ENCODE measurements at places on chromosomes 2 and 18. TPM values are rescaled to one million over a fixed set of nuclear protein-coding genes. Genes with fewer than 3 reads are reported as not detected.
A peak's percentile ranks its signal among the peaks of the same experiment; 100 is the strongest.

DNA sequence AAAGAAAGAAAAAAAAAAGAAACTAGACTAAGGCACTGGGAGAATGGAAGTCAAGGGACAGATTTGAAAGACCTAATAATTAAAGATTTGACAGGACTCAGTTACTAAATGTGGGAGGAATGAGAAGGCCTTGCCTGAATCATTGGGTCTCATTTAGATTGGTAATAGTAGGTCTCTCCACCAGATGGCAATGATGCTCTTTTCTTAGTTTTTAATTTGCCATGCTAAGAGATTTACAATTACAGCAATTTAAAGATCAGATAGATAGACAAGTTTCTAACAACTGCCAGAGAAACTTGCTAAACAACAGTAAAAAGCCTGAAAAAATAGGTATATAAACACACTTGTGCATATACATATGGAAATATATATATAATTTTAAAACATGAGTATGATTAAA lies 153.0 kb downstream of the TMEM247 start:
- no peaks in the 10 kb centered on the region for H3K36me3 ChIP-seq
- no peak for DNase-seq
- no peaks in the 10 kb centered on the region for H3K27me3 ChIP-seq
- H3K4me3 ChIP-seq, result no peak overlapping the region
- no peaks in the 10 kb centered on the region for H3K4me1 ChIP-seq

Gene ZAP70
- total RNA-seq, result 13.4 TPM

GRCh38 chr2:150485871-150486538 lies 1.5 kb downstream of the RND3 start:
- peak overlapping the region; percentile 80 for H3K4me3 ChIP-seq
- H3K27ac ChIP-seq, result peak overlapping the region; percentile 84
- no peaks in the 10 kb centered on the region for H3K36me3 ChIP-seq
- H3K27me3 ChIP-seq, result peaks cover 39% of the 10 kb centered on the region
- H3K4me1 ChIP-seq, result peaks cover 3% of the 10 kb centered on the region

Gene CCDC74B
- total RNA-seq, result 9.2 TPM

GRCh38 chr2:1584691-1585485 lies 159.4 kb downstream of the PXDN start:
- H3K4me3 ChIP-seq, result no peak overlapping the region
- no peaks in the 10 kb centered on the region for H3K27me3 ChIP-seq
- no peaks in the 10 kb centered on the region for H3K36me3 ChIP-seq

GRCh38 chr2:133986881-133987795 lies 266.7 kb upstream of the MGAT5 start:
- no peak for DNase-seq
- H3K27ac ChIP-seq, result no peak overlapping the region
- H3K27me3 ChIP-seq, result no peaks in the 10 kb centered on the region
- H3K4me1 ChIP-seq, result peaks cover 20% of the 10 kb centered on the region

Gene DSC3
- total RNA-seq, result 0.41 TPM

- DNase-seq, result no peak
- no peaks in the 10 kb centered on the region for H3K4me1 ChIP-seq
- no peak overlapping the region for H3K27ac ChIP-seq
- H3K27me3 ChIP-seq, result no peaks in the 10 kb centered on the region
- no peak overlapping the region for H3K4me3 ChIP-seq
Observed at GRCh38 chr2:23412556-23413155, 27.7 kb downstream of the KLHL29 start.

DNA sequence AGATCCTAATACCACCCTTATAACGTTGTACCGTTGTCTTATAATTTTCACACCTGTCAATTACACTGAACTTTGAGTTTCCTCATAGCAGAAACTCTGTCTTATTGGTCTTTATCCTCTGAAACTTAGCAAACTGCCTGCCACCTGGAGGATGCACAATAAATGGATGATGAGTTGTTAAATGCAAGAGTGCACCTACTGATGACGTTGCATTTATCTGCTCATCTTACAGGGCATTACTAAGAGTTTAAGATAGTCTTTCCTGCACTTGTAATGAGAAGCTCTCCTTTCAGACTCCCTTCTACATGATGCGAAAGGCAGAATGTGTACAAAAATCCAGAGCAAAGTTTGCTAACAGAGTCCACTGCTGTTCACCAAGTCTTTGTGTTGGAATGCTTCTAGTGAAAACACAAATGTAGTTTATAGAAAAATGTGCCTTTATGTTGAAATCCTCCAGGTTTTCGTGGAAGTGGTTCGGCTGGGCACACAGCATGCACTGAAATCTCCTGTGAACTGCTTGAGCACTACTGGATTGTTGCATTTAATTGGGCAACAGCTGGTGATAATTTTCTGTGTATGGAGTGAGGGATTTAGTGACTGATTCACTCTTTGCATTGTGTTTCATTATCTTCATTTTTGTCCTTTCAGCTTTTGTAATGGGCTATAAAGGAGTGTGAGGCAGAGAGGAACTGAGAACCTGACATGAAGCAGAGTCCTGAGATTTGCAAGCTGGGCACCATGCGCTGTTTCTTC lies 665.8 kb upstream of the ID2 start:
- no peaks in the 10 kb centered on the region for H3K4me1 ChIP-seq
- no peak overlapping the region for H3K27ac ChIP-seq
- no peak for DNase-seq
- H3K4me3 ChIP-seq, result no peak overlapping the region
- no peaks in the 10 kb centered on the region for H3K36me3 ChIP-seq

DNA sequence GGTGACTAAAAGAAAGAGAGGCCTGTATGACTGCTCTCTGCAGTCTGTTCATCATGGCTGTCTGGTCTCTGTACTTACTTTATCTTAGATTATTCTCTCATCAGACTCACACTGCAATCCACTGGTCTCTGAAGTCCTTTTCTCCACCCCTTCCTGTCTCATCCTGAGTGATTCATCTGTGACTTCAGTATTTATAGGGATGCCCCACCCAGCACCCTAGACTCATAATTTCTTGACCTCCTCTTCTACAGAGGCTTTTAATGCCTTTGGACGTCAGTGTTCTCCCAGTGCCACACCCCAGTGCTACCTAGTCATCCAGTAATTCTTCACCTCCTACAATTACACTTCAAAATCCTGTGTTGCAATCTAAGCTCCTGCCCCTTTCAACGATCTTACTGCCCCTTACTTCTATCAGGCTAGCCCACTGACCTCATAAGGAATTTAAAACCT lies 14.9 kb upstream of the ITPRID2 start:
- H3K27ac ChIP-seq, result no peak overlapping the region
- no peak overlapping the region for H3K4me3 ChIP-seq
- H3K4me1 ChIP-seq, result no peaks in the 10 kb centered on the region
- peaks cover 19% of the 10 kb centered on the region for H3K27me3 ChIP-seq
- DNase-seq, result no peak

DNA sequence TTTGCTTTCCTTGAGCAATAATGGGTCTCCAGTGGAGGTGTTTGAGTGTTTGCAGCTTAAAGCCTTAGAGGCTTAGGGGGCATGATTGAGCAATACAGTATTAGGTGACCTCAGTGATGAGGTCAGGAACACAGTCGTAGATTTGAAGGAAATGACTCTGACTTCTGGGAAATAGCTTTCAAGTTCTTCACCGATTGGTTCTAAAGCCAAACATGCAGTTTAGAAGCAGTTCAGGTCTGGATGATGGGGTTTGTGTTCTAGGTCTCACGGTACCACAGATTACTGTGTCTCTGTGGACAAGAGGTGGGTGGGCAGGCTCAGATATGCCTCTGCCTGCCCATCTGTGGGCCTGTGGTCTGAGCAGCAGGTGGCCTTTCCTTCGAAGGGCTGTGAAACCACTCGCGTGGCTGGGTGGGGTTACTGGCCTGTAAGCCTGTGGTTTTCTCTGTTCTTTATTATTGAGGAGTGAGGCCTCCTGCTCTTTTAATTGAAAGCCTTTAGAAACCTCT lies 7.8 kb downstream of the MTHFD2 start:
- H3K4me1 ChIP-seq, result no peaks in the 10 kb centered on the region
- H3K27me3 ChIP-seq, result no peaks in the 10 kb centered on the region
- peak; percentile 59 for DNase-seq
- H3K27ac ChIP-seq, result no peak overlapping the region
- H3K4me3 ChIP-seq, result no peak overlapping the region

Gene SIGLEC15
- not detected for total RNA-seq

GRCh38 chr2:3608373-3609278 lies 13.7 kb downstream of the COLEC11 start:
- H3K27me3 ChIP-seq, result peaks cover 41% of the 10 kb centered on the region
- no peak overlapping the region for H3K4me3 ChIP-seq
- no peaks in the 10 kb centered on the region for H3K36me3 ChIP-seq
- DNase-seq, result no peak
- H3K27ac ChIP-seq, result no peak overlapping the region

- peaks cover 4% of the 10 kb centered on the region for H3K4me1 ChIP-seq
- H3K36me3 ChIP-seq, result no peaks in the 10 kb centered on the region
- H3K27ac ChIP-seq, result no peak overlapping the region
- H3K4me3 ChIP-seq, result no peak overlapping the region
- no peaks in the 10 kb centered on the region for H3K27me3 ChIP-seq
Observed at GRCh38 chr2:38462121-38462661, 85.1 kb upstream of the ATL2 start.

GRCh38 chr18:939166-939565 lies 34.5 kb downstream of the ADCYAP1 start:
- H3K27me3 ChIP-seq, result no peaks in the 10 kb centered on the region
- no peak for DNase-seq
- H3K4me1 ChIP-seq, result no peaks in the 10 kb centered on the region
- no peak overlapping the region for H3K27ac ChIP-seq

- H3K27me3 ChIP-seq, result no peaks in the 10 kb centered on the region
- no peaks in the 10 kb centered on the region for H3K4me1 ChIP-seq
- DNase-seq, result no peak
Observed at GRCh38 chr2:74464406-74464805, 776 bp downstream of the MOGS start.

DNA sequence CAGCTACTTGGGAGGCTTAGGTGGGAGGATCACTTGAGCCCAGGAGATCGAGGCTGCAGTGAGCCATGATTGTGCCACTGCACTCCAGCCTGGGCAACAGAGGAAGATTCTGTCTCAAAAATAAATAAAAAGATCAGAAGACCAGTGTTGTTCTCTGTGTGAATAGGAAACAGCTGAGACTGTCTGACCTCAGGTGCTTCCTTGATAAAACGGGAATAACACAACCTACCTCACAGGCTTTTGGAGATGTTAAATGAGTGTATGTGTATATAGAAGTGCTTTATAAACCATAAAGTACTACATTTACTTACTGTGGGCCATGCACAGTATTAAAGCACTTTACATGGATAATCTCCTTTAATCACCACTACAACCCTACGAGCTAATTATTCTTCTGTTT lies 9.9 kb upstream of the CETN1 start:
- H3K36me3 ChIP-seq, result no peaks in the 10 kb centered on the region
- no peak overlapping the region for H3K4me3 ChIP-seq
- no peak for DNase-seq
- H3K27ac ChIP-seq, result no peak overlapping the region
- peaks cover 18% of the 10 kb centered on the region for H3K4me1 ChIP-seq

Gene IL36G
- not detected for total RNA-seq

Gene ARHGEF4
- total RNA-seq, result 55.1 TPM

Measured in endodermal cell (in vitro differentiated cells).